Ascending aorta (tissue), 2 donors: ENCODE measurements at places on chromosomes 16 and 17. TPM values are rescaled to one million over a fixed set of nuclear protein-coding genes. Genes with fewer than 3 reads are reported as not detected.

The KIF1C gene
- total RNA-seq, result 94.0 TPM

The RGS11 gene
- 32.6 TPM for total RNA-seq

The GAST gene
- not detected for total RNA-seq

The TIMP2 gene
- total RNA-seq, result 278 TPM

The NATD1 gene
- total RNA-seq, result 13.4 TPM

DNA sequence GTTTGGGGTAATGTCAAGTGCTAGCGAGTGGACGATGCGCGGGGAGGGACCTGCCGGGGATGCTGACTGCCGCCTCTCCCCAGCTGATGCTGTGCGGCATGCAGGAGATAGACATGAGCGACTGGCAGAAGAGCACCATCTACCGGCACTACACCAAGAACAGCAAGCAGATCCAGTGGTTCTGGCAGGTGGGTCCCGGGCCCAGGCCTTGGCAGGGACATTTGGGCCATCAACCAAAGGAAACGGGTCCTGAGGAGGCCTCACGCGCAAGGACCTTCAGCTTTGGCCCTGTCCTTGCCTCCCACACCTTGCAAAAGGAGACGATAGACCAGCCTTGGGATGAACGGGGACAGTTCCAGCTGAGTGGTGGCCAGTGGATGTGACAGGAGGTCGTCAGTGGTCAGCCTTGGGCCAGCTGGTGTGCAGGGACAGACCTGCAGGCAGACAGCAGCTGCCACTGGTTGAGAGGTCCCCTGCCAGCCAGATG, 13.6 kb upstream of the CLEC18A start:
- no peaks in the 10 kb centered on the region for H3K27me3 ChIP-seq
- no peak overlapping the region for H3K4me3 ChIP-seq
- peaks cover 90% of the 10 kb centered on the region for H3K36me3 ChIP-seq
- H3K27ac ChIP-seq, result peak overlapping the region; percentile 96
- peaks cover 32% of the 10 kb centered on the region for H3K4me1 ChIP-seq

DNA sequence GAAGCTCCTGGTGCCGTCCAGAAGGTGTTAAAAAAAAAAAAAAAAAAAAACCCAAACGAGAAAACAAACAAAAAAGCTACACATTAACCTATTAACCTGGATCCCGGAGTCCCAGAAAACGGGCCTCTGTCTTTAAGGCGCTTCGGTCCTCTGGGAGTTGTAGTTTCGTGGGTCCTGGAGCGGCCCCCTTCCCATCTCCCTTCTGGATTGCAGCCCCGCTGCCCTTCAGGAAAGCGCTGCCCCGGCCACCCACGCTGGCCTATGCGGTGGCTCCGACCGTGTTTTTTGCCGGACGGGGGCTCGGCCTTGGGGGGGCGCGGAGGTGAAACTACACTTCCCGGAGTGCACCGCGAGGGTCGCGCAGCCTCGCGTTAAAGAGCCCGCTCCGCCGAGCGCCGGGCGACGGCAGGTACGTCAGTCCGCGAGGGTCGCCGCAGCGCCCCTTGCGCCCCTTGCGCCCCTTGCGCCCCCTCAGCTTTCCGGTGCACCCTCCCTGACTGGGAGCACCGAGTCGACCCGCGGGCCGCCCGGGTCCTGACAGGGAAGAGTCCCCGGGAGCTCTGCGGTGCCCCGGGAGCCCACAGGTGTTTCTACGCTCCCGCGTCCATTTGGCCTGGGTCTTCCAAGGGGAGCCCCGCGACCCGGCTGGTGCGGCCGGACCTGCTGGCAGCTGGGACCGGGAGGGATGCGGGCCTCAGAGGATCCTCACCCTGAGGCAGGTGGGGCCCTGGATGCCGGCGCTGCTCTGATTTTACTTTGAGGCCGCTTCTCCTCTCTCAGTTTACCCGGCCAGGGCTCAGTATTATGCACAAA, at the start of gene FCSK:
FCSK (plus strand) TSS at position 374 of the 813 bp plus-strand sequence. CDS start 8,596 bp downstream, outside the sequence.
- peak within 1 kb of the TSS; percentile 97 for H3K4me3 ChIP-seq
- H3K27me3 ChIP-seq, result no peaks in the 10 kb centered on the region
- no peaks in the 10 kb centered on the region for H3K4me1 ChIP-seq
- H3K36me3 ChIP-seq, result no peaks in the 10 kb centered on the region
- DNase-seq, result no peak

DNA sequence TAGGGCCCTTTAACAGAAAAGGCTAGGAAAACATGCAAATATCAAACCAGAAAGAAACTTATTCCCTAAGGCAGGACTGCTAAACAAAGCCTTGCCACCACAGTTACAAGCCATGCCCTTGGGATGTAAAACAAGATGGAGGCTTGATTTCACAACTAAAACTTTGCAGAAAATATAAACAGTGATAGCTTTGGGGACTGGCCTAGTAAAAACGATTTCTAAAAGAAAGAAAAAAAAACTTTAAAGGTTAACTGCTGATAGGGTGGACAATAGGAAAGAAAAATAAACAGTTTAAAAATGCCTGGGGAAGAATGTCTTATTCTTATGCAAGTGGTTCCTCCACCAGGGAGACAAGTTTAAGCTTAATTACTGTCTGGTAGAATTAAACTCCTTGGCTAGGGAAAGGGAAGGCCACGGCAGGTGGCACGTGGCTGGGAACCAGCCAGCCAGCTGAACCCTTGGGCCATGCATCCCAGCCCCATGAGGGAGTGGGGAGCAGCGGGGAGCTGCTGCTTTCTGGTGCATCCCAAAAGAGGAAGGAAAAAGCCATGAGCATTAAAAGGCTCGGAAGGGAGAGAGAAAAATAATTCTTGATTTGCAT, 10.7 kb upstream of the TMC5 start:
- DNase-seq, result no peak
- no peaks in the 10 kb centered on the region for H3K4me1 ChIP-seq
- H3K4me3 ChIP-seq, result no peak overlapping the region
- no peaks in the 10 kb centered on the region for H3K36me3 ChIP-seq
- no peak overlapping the region for H3K27ac ChIP-seq

GRCh38 chr16:75065149-75065505, 51.5 kb downstream of the LDHD start:
- no peak for DNase-seq
- no peak overlapping the region for H3K27ac ChIP-seq
- no peaks in the 10 kb centered on the region for H3K36me3 ChIP-seq
- no peaks in the 10 kb centered on the region for H3K27me3 ChIP-seq

DNA sequence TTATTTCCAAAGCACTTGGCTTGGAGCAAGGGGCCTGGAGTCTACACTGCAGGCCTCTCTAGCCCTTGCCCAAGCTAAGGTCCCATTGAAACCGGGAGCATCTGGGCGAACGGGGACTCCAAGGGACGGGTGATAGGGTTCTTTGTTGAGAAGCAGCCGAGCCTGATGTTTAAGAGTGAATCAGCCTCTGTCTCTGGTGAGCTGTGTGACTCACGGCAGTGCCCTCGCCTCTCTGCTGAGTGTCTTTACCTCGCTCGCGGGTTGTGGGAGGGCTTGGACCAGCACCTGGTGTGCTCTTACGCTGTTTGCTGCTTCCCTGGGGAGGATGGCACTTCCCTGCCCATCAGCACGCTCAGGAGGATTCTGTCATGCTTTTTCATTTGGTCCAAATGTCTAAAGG, 1.3 kb downstream of the HGS start:
- H3K27me3 ChIP-seq, result no peaks in the 10 kb centered on the region
- peaks cover 14% of the 10 kb centered on the region for H3K4me1 ChIP-seq
- peak overlapping the region; percentile 82 for H3K27ac ChIP-seq
- H3K4me3 ChIP-seq, result peak overlapping the region; percentile 66
- peaks cover 41% of the 10 kb centered on the region for H3K36me3 ChIP-seq

- peak overlapping the region; percentile 99 for H3K27ac ChIP-seq
- H3K27me3 ChIP-seq, result no peaks in the 10 kb centered on the region
- no peak for DNase-seq
- H3K4me1 ChIP-seq, result peaks cover 12% of the 10 kb centered on the region
Measured at GRCh38 chr17:8155231-8155995, 3.2 kb upstream of the PER1 start.

GRCh38 chr16:23975293-23975692, 139.5 kb downstream of the PRKCB start:
- H3K27ac ChIP-seq, result no peak overlapping the region
- no peaks in the 10 kb centered on the region for H3K27me3 ChIP-seq
- H3K36me3 ChIP-seq, result no peaks in the 10 kb centered on the region
- no peaks in the 10 kb centered on the region for H3K4me1 ChIP-seq
- no peak overlapping the region for H3K4me3 ChIP-seq
- no peak for DNase-seq

DNA sequence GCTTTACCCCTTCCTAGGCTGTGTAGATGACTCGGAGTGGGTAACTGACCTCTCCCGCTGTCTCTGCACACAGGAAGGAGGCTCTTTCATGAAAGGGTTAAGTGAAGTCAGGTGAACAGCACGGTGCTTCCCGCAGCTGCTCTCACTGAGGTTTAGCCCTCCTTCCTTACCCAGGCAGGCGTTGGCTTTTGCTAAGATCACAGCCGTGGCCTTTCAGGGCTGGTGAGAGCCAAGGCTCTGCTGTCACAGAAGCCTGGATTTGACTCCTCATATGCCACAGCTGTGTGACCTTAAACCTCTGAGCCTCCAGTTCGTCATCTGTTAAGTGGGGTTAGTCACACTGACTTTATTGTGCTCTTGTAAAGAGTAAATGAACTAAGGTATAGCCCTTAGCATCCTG, 90.9 kb upstream of the PLCG2 start:
- no peak overlapping the region for H3K27ac ChIP-seq
- H3K27me3 ChIP-seq, result no peaks in the 10 kb centered on the region
- H3K4me1 ChIP-seq, result no peaks in the 10 kb centered on the region
- no peak overlapping the region for H3K4me3 ChIP-seq
- H3K36me3 ChIP-seq, result no peaks in the 10 kb centered on the region

GRCh38 chr16:50153596-50154419, 702 bp downstream of the TENT4B start:
- peak overlapping the region; percentile 90 for H3K4me3 ChIP-seq
- peaks cover 25% of the 10 kb centered on the region for H3K4me1 ChIP-seq
- peak overlapping the region; percentile 78 for H3K27ac ChIP-seq
- H3K36me3 ChIP-seq, result no peaks in the 10 kb centered on the region
- H3K27me3 ChIP-seq, result no peaks in the 10 kb centered on the region

- H3K36me3 ChIP-seq, result no peaks in the 10 kb centered on the region
- H3K27me3 ChIP-seq, result no peaks in the 10 kb centered on the region
- no peak overlapping the region for H3K4me3 ChIP-seq
- no peak for DNase-seq
- no peak overlapping the region for H3K27ac ChIP-seq
Measured at GRCh38 chr16:73031155-73031866, 16.6 kb downstream of the ZFHX3 start.

DNA sequence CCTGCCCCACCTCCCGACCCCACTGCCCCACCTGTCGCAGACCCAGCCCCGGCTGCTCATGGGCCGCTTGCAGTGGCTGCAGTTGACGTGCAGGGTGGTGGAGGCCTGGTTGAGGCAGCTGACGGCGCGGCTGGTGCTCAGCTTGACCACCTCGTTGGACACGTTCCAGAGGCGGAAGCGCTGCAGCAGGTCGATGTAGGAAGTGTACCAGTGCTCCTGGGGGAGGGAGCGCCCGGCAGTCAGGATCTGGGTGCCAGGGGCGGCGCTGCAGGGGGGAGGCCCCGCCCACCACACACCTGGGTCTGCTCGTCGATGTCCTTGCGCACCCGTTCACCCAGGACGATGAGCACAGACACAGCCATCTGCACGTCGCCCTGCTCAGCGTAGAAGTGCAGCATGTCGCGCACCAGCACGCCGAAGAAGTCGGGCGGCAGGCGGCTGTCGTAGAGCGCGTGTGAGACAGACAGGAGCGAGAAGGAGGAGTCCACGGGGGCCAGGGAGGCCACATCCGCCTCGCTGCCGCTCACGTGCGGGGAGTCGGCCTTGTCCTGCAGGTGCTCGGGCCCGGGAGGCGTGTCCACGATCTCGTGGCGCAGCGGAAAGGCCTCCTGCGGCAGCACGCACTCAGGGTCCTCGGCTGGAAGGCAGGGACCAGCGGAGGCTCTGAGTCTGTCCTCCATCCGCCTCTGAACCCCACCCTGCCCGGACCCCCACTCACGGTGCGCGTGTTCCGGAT, 995 bp upstream of the JMJD8 start:
- H3K27me3 ChIP-seq, result no peaks in the 10 kb centered on the region
- peak overlapping the region; percentile 69 for H3K4me3 ChIP-seq
- H3K36me3 ChIP-seq, result peaks cover 20% of the 10 kb centered on the region
- H3K27ac ChIP-seq, result peak overlapping the region; percentile 72
- no peak for DNase-seq
- peaks cover 31% of the 10 kb centered on the region for H3K4me1 ChIP-seq

DNA sequence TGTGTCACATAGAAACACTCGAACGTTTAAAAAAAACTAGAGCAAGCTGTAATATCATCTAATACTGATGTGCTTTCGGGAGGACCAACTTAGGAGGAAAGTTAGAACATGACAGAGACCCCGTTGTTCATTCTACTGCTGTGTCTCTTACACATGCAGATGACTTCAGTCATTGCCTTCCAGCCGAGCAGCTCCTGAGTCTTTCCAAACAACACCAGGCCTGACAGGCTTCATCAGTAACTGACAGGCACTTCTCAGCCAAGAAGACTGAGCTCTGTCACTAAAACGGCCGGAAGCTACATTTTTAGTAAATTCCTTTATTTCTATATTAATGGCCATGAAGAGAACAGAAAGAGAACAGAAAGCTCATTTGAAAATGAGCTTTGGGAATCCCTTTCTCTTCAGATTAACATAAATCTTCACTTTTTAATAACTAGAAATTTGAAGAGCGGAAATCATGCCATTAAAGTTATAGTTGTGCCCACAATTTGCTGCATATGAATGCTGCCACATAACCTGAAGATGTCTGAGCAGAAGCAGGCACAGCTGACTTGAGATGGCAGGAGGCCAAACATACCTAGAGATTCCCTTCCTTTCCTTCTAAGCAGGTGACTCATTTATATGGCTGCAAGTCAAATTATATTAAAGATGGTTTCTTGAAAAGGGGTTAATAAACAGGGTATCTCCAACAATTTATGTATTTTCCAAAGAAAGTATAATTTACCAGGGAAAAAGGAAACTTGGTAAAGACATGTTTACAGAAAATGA, 148.9 kb downstream of the ITFG1 start:
- no peak overlapping the region for H3K4me3 ChIP-seq
- no peaks in the 10 kb centered on the region for H3K4me1 ChIP-seq
- no peak for DNase-seq
- no peaks in the 10 kb centered on the region for H3K36me3 ChIP-seq

GRCh38 chr16:58859958-58860669, 126.0 kb upstream of the GOT2 start:
- no peak overlapping the region for H3K27ac ChIP-seq
- H3K27me3 ChIP-seq, result no peaks in the 10 kb centered on the region
- no peaks in the 10 kb centered on the region for H3K36me3 ChIP-seq
- DNase-seq, result no peak

DNA sequence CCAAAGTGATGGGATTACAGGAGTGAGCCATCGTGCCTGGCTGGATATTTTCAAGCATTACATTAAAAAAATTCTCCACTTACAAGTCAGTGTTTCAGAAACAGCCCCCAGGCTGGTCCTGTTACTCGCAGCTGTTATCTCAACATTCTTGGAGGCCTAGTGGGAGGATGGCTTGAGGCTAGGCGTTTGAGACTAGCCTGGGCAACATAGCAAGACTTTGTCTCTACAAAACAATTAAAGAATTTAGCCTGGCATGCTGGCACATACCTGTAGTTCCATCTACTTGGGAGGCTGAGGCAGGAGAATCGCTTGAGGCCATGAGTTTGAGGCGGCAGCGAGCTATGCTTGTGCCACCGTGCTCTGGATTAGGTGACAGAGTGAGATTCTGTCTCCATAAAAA, 26.5 kb upstream of the SPNS3 start:
- H3K27me3 ChIP-seq, result no peaks in the 10 kb centered on the region
- H3K4me3 ChIP-seq, result no peak overlapping the region
- no peaks in the 10 kb centered on the region for H3K36me3 ChIP-seq
- no peaks in the 10 kb centered on the region for H3K4me1 ChIP-seq
